Epithelial cell of proximal tubule (primary cell): ENCODE measurements at places on chromosomes 1 and 21.

DNA sequence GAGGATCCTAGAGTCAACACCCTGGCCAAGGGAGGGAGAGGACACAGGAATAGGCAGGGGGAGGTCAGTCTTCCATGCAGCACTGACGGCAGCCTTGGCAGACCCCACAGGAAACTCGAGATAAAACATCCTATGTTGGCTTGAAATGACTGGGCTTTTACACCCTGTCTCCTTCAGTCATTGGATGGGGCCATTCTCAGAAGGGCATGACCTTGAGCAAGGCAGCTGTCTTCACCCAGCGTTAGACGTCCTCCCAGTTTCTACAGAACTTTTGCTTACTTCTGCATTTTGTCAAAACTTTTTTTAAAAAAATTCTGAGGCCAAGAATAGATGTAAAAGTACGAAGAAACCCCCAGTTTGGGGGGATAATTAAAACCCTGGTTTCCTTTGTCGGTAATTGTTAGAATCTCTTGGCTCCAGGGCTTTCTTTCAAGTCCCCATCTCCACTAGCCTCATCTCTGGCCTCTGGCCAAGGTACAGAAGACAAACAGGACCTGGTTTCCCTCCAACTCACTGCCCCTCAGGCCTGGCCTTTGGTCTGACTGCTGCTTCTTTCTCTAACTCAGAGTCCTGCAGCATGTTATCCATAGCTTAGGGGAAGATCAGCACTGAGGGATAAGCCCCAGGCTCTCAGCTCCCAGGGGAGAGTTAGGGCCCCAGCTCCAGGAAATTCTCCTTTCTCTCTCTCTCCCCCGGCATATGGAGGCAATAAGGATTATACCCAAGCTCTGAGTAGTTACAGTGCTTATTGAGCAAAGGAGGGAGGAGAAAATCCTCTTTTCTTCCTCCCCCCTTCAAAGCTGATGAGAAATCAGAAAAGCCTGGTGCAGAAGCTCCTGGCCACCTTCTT lies 51.6 kb upstream of the KCND3 start:
- DNase-seq: no peak

DNA sequence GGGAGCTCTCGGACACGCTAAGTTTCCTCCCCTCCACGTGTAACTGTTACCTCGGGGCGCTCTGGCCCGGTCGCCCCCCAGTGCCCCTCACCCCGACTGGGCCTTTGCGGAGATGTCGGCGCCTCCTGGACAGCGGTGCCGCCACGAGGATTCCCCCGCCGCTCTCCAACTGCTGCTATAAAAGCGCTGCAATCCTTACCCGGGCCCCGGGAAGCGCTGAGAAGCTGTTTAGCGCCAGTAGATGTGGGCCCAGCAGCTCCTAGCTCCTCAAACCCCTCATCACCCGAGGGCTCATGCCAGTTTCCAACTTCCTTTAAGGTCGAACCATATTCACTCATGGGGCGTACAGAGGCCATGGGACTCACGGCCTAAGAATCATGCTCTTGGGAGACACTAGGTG lies 361 bp upstream of the LMX1A start:
- DNase-seq: no peak

GRCh38 chr1:221279146-221279545 lies 399.9 kb downstream of the HLX start:
- no peak for DNase-seq

GRCh38 chr1:61436491-61437120 lies 288.3 kb downstream of the TM2D1 start:
- no peak for DNase-seq

DNA sequence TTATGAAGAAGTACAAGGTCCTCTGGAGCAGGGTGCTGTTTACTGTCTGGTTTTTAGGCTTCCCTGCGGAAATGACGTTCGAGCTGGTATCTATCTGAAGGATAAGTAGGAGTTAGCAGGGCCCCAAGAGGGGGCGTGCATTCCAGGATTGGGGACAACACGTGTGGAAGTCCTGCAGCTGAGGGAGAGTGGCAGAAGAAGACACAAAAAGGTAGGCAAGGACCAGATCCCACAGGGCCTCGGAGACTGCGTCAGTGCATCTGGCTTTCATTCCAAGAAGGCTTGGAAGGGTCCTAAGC lies 5.9 kb downstream of the RIMS3 start:
- no peak for DNase-seq

DNA sequence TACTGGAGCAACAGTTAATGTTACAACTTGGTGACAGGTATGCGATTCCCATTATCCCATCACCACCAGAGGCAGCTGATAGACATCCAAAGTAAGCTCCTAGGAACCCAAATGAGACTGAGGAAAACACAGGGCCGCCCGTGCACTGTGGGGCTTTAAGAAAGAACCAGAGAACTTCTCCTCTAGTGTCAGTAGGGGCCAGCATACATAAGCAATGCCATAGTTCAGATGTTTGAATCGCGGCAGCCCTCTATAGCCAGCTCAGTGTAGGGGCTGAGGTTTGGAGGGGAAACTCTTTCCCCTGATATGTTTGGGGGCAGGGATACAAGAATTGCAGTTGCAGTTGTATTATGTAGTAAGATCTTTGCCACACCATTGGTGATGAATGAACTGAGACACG lies 593.3 kb upstream of the NCAM2 start:
- DNase-seq: no peak

DNA sequence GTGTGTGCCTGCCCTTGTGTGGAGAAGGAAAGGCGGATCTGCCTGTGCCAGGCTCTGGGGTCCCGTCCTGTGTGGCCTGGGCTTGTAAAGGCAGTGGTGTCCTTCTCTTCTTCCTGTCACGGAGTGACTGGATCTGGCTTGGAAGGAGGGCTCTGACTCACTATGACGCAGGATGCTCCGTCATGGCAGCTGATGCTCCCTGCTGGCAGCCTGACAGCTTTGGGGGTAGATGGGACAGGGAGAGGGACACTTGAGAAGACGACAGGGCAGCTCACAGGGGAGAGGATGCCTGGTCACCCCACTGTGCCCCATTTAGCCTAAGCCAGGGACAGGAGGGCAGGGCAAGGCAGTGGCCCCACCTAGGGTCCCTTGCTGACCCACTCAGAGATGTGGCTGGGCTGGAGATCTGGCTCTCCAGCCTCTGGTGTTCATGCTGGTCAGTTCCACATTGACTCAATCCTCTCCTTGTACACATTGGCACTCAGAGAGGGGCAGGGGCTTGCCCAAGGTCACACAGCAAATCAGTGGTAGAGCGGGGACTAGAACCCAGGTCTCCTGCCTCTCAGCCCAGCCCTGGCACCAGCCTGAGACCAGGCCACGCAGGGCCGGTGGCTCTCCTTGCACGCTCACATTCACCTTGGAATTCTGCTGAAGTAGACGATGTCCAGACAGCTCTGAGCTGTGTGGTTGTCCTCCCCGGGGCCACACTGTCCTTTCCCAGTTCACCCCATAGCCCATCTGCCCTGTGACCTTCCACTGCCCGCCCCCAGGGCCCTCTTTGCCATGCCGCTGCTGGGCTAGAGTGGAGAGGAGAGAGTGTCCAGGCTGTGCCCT lies 2.8 kb upstream of the FAM131C start:
- DNase-seq: peak; percentile 62

DNA sequence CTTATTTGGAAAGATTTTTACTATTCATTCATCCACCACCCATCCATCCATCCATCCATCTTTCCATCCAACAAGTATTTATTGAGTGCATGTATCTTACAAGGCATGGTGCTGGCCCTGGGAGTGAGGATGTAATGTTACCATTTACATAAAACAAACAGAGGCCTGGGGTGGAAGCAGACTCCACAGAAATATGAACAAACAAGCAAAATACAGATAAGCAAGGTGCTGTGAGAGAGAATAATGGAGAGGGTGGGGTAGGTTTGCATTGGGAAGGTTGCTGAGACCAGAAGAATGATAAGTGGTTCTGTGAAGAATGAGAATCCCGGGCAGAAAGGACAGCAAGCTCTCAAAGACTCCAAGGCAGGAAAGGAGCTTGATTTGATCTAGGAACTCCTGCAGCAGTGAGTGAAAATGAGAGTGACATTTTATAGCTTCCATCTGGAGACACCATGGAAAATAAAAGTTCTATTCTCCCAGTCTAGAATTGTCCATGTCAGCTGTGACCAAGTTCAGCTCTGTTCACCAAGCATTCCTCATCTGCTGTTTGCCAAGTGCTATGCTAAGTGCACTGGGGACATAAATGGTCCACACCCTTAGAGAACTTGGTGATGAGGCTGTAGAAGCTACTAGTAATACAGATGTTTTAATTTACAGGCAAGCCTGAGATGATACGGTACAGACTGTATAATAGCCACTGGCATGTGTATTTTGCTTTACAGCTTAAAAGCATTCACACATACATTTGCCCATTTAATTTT lies 75.3 kb downstream of the PEX14 start:
- no peak for DNase-seq

DNA sequence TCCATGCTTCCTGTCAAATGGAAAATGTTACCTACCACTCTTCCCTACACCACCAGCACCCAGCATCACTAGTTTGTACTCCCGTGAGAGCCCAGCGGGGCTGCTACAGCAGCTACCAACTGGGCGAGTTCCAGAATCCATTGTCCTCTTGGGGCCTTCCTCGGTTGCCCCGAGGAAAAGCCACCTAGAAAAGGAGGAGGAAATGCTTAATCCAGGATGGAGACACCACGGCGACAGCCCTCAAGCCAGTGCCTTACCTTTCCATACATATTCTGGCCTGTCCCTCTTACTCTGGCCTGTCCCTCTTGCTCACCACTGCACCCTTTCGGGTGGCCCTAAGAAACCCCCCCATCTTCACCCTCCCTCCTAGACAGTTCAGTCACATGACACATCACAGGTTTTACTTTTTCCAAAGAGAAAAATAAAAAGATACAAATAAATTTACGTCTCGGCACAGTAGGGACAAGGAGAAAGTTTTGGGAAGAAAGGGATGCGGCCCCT lies 478 bp downstream of the RIT1 start:
- no peak for DNase-seq

GRCh38 chr1:54120698-54121481 lies 31.9 kb downstream of the CDCP2 start:
- DNase-seq: no peak

DNA sequence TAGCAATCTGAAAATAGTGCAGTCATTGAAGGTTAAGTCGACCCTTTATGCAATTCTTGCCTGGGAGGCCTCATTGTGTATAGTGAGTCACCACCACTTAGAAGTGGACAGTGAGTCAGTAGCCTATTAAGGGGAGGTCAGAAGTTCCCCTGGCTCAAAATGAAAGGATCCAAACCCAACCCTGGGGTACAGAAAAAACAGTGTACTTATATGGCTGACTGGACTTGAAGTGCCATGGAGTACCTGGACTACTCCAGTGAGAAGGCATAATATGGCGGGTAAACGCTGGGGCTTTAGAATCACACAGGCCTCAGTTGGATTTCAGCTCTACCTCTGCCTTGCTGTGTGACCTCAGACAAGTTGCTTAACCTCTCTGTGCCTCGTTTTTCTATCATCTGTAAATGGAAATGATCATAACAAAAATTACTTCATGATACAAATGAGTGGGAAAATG lies 2.2 kb upstream of the BCL9 start:
- DNase-seq: peak; percentile 93

DNA sequence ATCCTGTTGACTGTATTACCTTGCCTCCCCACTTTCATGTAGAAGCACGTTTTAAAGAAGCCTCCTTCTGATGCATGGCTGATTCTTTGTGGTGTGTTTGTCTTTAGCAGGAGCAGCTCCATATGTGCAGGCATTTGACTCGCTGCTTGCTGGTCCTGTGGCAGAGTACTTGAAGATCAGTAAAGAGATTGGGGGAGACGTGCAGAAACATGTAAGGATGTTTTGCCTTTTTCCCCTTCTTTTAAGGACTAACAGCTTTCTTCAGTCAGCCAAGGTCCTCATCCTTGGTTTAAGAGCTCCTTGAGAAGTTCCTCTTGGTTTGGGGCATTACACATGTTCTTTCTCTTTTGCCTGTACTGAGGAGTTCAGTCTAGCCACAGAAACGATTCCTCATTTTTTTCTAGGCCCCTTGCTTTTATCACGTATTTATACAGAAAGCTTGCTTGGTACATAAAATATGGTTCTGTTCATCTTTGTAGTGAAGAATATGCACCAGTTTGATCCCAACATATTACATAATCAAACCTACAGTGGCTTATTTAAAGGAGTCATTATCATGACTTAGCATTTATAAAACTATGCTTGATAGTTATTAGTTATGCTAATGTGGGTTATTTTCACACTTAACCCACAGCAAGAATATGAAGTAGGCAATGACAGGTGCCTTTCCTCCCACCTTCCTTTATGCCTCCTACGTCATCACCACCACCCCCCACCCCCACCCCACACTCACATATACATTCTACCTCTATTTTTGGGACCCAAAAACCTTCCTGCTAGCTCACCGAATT lies 19.6 kb downstream of the CAP1 start:
- no peak for DNase-seq

DNA sequence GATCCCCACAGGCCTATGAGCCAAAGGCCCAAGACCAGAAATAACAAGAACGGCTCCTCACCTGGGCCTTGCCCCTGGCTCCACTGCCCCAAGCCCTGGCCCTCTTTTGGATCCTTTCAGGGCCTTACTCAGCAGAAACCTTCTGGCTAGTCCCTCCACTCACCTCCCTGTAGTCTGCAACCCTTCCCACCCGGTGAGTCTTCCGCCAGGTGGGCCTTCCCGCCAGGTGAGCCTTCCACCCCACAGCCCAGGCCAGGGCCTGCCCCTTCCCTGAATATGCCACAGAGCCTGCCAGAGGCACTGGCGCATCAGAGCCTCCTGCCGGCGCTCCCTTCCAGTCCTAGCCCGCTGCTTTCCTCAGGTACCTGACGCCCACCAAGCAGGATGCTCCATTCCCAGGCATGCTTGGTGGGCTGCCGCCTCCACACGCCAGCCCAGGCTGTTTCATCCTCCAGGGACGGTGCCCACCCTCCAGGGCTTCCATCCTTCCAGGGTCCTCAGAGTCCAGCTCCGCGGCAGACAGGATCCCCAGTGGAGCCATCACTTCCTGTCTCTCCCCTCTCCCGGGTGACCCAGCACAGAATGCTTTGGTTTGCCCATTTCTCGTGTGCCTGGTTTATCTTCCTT lies 20.9 kb downstream of the LHX4 start:
- no peak for DNase-seq
